ENCODE measurements at places on chromosomes 11 and 22.

GRCh38 chr11:66437979-66438503 is 607 bp downstream of the MRPL11 start:
- no peak for DNase-seq

- DNase-seq: no peak
Measured at GRCh38 chr11:13644997-13645687, 23.3 kb upstream of the FAR1 start.

GRCh38 chr11:21896746-21897602 is 295.9 kb upstream of the ANO5 start:
- no peak for DNase-seq

GRCh38 chr22:40156001-40156516 is 21.7 kb upstream of the TNRC6B start:
- DNase-seq: no peak

- DNase-seq: no peak
Measured at GRCh38 chr11:108788565-108789199, 123.8 kb downstream of the DDX10 start.

DNA sequence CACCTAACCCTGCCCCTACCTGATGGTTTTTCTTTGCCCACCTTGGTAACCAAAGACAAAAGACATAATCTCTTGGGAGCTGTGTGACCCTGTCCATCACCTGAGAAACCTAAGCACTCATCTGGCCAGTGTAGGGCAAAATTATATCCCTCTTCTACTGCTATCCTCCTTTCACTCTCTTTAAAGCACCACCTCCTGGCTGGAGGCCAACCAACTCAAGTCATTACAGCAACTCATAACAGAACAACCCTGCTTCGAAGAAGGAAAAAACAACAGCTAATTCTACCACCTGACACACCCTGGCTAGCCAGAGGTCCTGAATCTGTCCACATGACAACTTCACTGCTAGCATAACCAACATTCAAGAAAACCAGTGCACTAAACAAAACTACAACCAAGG is 45.5 kb downstream of the GAS2 start:
- DNase-seq: no peak

GRCh38 chr11:75388386-75389275 is 10.7 kb upstream of the RPS3 start:
- peak; percentile 55 for DNase-seq

DNA sequence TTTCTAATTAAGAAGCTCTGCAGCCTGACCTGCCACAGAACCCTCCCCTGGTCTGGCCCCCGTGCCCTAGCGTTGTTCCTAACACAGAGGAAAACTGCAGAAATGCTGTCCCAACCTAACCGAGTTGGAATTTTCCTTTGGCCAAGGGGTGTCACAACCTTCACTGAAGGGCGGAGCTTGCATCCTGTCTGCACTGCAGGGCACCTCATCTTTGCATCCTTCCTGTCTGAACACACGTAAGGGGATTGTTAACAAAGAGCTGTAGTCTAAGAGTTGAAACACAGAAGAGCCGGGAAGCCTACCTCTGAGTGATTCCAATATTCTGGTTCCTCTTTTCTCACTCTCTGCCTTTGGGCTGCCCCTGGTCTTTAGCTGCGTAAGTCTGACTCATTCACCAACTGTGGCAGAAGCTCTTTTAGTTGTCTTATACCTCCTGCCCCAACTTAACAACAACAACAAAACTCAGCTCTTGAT is 1.6 kb downstream of the DIXDC1 start:
- DNase-seq: no peak

GRCh38 chr22:27381552-27381951 is 420.0 kb downstream of the MN1 start:
- DNase-seq: no peak

DNA sequence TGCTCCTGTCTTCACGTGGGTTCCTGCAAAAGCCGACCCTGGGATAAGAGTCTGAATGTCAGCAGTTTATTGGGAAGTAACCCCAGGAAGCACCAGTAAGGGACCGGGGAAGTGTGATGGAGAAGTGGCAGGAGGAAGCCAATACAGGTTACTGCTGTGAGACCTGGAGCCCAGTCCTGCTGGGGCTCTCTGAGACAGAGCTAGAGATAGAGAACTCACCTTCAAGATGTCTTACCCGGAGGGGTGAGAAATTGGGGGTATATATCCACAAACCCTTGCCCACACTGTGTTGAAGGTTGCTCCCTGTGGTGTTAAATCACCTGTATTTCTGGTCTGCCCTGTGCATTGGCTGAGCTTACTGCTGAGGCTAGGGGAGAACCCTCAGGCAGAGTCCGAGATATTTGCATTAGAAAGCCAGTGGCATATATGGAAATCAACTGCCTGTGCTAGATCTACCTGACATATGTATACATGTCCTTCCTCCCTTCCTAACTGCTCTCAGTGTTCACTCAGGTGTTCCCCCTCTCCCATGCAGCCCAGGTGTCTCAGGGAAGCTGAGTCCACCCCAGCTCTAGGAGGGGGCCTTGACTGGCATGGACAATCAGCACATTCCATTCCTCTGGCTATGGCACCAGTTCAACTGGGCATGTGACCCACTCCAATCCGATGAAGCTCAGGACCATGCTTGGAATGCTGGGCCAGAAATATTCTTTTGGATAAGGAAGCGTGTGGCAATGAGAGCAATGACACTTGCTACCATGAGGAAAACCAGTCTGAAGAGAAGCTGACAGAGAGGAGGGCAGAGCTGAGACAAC is 6.8 kb upstream of the MICAL2 start:
- DNase-seq: no peak

- DNase-seq: no peak
Measured at GRCh38 chr22:48449466-48450187, 1378.0 kb downstream of the BRD1 start.

- no peak for DNase-seq
Measured at GRCh38 chr11:13291800-13292199, 14.2 kb downstream of the BMAL1 start.

GRCh38 chr11:116595305-116595880 is 177.4 kb downstream of the BUD13 start:
- DNase-seq: no peak

DNA sequence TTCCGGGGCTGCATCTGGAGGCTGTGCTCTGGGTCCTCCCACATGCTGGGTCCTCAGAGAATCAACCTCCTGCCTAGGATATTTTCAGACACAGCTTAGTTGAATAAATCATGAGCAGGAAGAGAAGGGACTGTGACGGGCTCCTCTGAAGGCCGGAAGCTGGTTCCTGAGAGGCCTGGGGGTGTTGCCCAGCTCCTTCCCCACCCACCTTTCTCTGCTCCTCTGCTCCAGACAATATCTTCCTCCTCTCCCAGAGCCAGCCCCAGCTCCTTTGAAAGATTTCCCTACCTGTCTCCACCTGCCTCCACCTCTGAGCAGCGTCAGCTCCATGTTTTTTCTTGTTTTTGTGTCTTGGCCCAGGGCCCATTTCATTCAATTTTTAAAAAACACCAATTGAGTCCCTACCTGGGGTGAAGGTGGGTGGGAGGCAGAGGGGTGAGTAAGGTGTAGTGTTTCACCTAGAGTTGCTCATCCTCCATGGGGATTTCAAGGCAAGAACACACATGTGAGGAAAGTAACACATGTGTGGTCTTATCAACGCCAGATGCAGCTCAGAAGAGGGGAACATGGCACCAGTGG is 24.8 kb upstream of the THY1 start:
- DNase-seq: no peak

DNA sequence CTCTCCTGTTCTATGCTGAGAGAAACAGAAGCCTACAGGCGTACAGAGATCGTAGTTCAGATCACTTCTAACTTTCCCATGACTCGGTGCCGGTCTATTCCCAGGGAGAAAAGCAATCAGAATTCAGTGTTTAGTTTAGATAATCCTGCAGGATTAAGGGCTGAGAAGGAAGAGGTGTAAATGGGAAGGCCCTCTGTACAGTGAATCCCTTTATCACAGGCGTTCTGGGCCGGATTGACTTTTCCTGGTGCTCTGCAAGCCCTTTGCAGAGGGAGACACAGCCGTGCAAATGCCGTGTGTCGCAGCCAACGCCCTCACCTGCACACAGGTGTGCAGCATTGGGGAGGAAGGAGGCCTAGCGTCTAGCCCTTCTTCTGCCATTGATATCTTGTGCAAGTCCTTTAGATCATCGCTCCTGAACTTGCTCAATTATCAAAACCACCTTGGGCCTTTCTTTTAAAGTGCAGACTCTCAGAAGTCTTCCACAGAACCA is 90.6 kb downstream of the DSCAML1 start:
- no peak for DNase-seq

DNA sequence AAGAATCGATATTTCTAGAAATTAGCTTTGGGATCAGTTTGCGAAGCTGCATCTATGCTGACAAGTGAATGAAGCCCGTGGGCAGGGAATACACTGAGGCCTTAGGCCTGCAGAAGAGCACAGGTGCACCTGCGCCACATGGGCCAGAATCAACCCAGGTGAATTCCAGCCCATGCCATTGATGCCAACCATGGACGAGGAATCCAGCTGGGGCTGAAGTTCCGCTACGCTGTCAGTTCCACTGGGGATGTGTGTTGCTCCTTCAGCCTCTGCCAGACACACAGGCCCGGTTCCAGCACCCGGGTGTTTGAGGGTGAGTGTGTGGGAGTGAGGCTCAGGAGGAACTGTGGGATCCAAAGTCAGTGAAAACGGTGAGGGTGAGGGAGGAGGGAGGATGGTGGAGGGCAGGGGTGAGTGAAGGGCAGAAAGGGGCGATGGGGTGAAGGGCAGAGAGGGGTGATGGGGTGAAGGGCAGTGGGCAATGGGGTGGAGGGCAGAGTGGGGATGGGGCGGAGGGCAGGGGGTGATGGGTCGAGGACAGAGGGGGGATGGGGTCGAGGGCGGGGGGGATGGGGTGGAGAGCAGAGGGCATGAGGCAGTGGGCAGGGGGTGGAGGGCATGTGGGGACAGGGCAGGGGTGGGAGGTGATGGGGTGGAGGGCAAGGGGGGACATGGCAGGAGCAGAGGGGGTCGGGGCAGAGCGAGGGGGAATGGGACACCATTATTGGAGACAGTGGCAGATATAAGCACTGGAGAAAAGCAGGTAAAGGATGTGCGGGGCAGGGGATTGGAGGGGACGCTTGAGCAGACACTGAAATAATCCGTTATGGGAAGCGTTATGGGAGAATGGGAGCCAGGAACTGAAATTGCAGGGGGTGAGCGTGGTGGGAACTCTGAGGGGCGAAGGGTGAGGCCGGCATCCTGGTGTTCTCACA is 931.6 kb downstream of the BRD1 start:
- no peak for DNase-seq

DNA sequence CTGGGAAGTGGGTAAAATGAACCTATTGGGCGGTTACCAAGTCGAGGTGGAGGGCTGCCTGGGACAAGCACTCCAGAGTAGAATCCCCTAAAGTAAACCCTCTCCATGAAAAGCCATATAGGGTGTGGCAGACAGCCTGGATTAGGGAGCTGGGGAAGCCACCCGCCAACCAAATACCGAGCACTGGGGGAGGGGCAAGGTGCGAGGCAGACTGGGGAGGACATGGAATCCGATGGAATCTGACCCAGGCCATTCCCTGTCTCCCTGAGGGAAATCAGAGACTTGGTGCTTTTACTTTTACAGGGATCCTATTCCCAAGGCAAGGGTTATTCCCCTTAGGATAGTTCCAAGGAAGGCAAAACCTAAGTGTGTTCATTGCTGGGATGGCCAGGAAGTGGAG is 130.9 kb upstream of the HSD17B12 start:
- no peak for DNase-seq

GRCh38 chr11:69159150-69159852 is 3.6 kb downstream of the SMIM38 start:
- DNase-seq: no peak

DNA sequence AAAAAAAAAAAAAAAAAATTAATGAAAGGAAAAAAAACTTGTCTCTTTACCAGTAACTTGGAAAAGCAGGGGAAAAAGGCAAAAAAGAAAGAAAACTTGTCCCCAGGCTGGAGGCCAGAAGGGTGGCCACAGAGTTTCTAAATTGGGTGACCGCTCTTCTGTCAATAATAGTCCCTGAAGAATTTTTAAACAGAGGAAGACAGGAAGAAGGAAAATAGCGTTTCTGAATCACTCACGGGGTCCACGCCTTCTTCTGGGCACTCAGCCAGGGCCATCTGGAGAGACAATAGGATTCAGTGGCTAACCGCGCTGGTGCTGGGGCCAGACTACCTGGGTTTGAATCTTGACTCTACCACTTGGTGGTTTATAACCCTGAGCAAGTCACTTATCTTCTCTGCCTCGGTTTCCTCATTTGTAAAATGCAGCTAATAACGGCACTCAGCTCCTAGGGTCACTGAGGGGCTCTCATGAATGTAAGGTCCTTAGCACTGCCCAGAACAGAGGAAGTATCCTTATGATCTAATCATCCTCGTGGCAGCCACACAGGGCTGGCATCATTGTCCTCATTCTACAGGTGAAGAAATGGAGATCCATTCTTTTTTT is 7.0 kb downstream of the C11orf86 start:
- no peak for DNase-seq

DNA sequence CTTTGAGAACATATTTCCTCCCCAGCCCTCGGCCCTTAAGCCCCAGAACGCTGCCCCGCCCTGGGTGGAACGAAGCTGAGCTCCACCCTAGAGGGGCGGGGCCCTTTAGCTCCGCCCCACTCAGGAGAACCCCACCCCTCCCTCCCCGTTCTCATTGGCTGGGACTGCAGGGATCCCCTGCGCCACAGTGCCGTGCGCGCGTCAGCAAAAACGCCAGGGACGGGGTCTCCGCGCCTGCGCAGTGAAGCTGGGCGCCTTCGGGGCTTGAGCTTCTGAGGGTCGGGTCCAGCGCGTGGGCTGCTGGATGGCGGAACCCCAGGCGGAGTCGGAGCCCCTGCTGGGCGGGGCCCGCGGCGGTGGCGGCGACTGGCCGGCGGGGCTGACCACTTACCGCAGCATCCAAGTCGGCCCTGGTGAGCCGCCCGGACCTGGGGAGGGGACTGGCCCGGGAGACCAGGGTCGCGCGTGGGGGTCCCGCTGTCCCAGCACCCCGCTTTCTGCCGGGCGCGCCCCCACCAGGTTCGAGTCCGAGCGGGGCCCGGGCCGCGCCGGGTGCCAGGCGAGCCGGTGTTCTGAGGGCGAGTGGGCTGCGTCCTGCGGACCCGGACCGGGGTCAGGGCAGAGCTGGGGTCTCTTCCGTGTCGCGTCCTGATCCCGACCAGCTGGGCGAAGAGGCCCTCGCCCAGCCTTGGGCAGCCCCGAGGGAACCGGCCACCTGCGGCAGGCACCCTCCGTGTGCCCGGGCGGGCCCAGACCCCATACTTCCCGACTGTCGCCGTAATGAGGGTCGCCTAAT is at the start of gene TPCN2:
Gene TPCN2, plus strand, starts transcription at position 239 of the 796 bp plus-strand sequence. Its CDS starts 66 bp downstream, at position 305.
- peak; percentile 82 for DNase-seq

All from stimulated activated CD4-positive, alpha-beta T cell treated with anti-CD3 and anti-CD28 coated beads, TNF-alpha, amount 100 ng/mL, for 48 hours (primary cell).